ENCODE measurements at places on chromosomes 3 and 15.
A peak's percentile ranks its signal among the peaks of the same experiment; 100 is the strongest.

GRCh38 chr15:40500568-40501330 is 30.0 kb downstream of the CHST14 start:
- DNase-seq: no peak

DNA sequence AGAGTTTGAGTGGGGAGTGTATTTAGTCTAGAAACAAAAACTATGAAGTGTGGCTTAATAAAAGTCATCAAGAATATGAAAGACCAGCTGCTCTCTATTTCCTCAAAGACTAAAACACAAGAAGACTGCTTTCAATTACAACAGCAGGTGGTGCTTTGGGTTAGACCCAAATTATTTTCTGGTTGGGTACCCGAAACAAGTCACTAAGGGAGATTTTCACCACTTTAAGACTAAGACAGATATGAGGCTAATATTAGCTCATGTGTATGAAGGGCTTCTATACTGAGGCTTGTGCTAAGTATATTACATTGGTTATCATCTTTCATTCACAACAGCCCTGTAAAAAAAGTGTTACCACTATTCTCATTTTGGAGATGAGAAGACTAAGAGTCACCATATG is 43.1 kb downstream of the COL8A1 start:
- no peak for DNase-seq

GRCh38 chr15:48679952-48680351 is 34.4 kb upstream of the FBN1 start:
- no peak for DNase-seq

GRCh38 chr15:74319596-74320351 is 47.7 kb downstream of the CYP11A1 start:
- DNase-seq: peak; percentile 4

All from NCI-H1105 treated with DMSO at 0.1 percent for 48 hours (cell line).